ENCODE measurements at places on chromosomes 4 and X. TPM values are rescaled to one million over a fixed set of nuclear protein-coding genes. Genes with fewer than 3 reads are reported as not detected.

DNA sequence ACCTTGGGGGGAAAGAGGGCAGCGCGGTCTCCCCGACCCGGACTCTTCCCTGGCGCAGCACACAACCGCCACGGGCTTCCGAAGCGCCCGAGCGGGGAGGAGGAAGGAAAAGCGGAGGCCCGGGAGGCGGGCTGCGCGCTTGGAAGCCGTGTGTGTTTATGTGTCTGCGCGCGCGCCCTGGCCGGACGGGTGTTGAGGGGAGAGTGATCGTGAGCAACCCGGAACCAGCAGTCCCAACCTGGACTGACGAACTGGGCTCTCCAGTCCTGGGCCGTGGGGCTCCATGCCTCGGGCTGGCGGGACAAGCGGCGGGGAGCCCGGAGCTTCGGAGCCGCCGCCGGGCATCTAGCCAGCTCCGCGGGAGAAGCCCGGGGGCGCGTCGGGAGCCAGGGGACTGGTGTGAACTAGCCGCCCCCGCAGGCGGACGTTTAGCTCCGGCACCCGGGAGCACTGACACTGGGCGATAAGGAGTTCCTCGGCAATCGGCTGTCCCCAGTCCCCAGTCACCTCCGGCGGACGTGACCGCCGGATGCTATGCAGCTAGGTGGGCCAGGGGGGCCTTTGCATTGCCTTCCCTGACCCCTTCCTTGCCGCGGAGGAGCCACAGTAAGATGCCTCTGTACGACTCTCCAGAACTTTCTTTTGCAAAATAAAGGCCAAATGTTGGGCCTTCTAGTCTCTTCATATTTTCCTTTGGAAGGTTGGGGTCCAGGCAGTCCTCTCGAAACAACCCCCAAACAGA, 74.8 kb upstream of the BCOR start:
- peak; percentile 53 for DNase-seq

DNA sequence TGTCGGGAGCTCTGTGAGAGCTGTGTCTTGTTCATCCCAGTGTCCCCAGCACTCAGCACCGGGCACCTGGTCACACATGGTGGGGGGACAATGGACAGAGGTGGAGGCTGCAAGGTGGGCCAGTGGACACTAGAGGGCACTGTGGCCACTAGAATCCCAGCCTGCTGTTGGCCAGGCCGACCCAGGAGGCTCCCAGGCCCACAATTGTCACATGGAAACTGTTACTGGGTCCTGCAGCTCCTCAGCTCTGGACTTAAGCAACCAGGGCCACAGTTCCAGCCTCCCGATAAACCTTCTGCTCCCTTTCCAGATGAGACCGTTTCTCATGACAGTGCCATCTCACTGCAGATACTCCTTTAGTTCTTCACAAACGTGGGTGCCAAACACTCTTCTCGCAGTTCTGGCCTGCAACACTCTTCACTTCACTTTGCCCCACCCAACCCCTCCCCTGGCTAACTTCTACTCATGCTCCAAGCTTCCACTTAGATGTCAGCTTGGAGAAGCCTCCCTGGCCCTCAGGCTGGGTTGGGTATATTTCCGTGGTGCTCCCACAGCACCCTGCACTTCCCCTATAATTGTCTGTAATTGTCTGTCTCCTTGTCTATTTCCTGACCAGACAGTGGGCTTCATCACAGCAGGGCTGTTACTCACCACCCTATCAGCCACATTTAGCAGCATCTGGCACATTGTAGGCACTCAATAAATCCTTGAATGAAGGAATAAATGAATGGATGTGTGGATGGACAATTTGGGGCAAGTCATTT, 3.5 kb upstream of the IQSEC2 start:
- DNase-seq: peak; percentile 46

- DNase-seq: peak; percentile 36
These were observed 665 bp downstream of the TIGD2 start for GRCh38 chr4:89111833-89112563.

DNA sequence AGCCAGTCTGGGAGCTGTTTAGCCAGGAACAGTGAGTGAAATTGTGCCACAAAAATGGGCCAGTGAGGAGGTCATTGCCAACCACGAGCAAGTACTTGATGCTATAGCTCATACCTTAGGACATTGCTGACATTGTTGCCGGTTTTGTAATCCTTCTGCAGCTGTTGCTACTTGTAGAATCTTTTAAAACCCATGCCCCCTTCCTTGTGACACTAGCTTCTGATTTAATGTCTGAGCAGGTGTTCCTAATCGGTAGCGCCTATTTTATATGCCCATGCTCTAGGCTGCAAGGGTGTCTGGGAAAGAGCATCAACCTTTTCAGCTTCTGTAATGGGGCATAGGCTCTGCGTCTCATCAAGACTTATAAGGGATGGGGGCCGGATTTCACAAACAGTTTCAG, 2.6 kb downstream of the POLA1 start:
- DNase-seq: no peak

- no peak for DNase-seq
These were observed 174.5 kb downstream of the IL15 start for GRCh38 chr4:141810712-141811375.

- DNase-seq: no peak
These were observed 9.0 kb downstream of the FBXO8 start for GRCh38 chr4:174274436-174274835.

GRCh38 chr4:158819942-158820786, 51.3 kb downstream of the FNIP2 start:
- peak; percentile 47 for DNase-seq

- DNase-seq: no peak
These were observed 138.4 kb downstream of the PARM1 start for GRCh38 chr4:75071317-75071716.

- no peak for DNase-seq
These were observed 139.5 kb downstream of the RAPGEF2 start for GRCh38 chr4:159242427-159242826.

- no peak for DNase-seq
These were observed 503.0 kb upstream of the BOD1L1 start for GRCh38 chr4:14130551-14130950.

GRCh38 chr4:159191989-159192388, 89.1 kb downstream of the RAPGEF2 start:
- no peak for DNase-seq

GRCh38 chrX:120857240-120857639, 18.4 kb downstream of the CT47B1 start:
- DNase-seq: no peak

DNA sequence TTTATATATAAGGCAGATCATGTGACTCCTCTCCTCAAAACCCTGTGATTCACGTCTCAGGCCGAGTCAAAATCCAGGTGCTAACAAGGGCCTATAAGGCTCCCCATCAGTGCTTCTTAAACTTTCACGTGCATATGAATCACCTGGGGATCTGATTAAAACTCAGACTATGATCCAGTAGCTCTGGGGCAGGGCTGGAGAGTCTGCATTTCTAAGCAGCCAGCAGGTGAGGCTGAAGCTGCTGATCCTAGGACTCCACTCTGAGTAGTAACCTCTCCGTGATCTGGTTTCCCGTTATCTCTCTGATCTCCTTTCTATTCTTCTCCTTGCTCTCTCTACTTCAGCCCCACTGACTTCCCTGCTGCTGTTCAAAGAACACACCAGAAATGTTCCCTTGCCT, 252.4 kb upstream of the RPS6KA3 start:
- DNase-seq: no peak

GRCh38 chrX:65587616-65588526, 53.3 kb upstream of the LAS1L start:
- peak; percentile 80 for DNase-seq

DNA sequence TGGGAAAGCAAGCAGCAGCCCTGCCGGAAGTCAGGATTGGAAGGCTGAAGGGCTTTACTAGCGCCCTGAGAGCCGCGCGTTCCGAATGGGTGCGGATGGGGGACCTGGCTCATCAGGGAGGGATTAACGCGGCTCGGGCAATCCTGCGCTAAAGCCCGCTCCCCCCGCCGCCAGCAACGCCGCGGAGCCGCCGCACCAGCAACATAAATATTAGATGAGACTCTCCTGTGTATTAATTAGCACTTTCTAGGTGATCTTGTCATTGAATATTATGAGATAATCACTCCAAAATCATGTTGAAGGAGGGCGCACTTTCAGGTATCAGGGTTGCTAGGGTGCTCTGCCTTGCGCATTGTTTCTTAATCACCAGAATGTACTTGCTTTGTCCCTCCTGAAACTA, 357.2 kb upstream of the FAM241A start:
- DNase-seq: no peak

- DNase-seq: no peak
These were observed 194.5 kb upstream of the EDA2R start for GRCh38 chrX:66833426-66833825.

- DNase-seq: no peak
These were observed 53.4 kb downstream of the PPEF2 start for GRCh38 chr4:75848891-75849290.

The PABPC1L2B gene
- total RNA-seq: not detected

The EFHC2 gene
- 3.7 TPM for total RNA-seq

The GRID2 gene
- total RNA-seq: 0.03 TPM

The KDR gene
- 24.0 TPM for total RNA-seq

The MAP9 gene
- total RNA-seq: 20.4 TPM

The KCND1 gene
- 6.5 TPM for total RNA-seq

The STARD8 gene
- 6.1 TPM for total RNA-seq

The SLITRK4 gene
- 1.2 TPM for total RNA-seq

The ARMCX1 gene
- 33.0 TPM for total RNA-seq
